Urothelium cell line (cell line): ENCODE measurements at places on chromosomes 6 and 20.

- DNase-seq, result no peak
These were observed 11.8 kb downstream of the GSTA4 start for GRCh38 chr6:52983159-52983848.

GRCh38 chr6:75098709-75099108, 107.1 kb downstream of the COL12A1 start:
- DNase-seq, result peak; percentile 75

GRCh38 chr6:128114164-128114563, 213.3 kb upstream of the THEMIS start:
- no peak for DNase-seq

- DNase-seq, result no peak
These were observed 106.3 kb upstream of the SHLD1 start for GRCh38 chr20:5643936-5644335.

GRCh38 chr6:25342802-25343201, 63.6 kb downstream of the CARMIL1 start:
- DNase-seq, result no peak

GRCh38 chr20:57400231-57400701, 9.1 kb downstream of the RBM38 start:
- DNase-seq, result no peak
